Activated CD8-positive, alpha-beta T cell treated with anti-CD3 and anti-CD28 coated beads, Interleukin-2, amount 10 ng/mL, durations not matched to agents 7 days and 5 days (primary cell): ENCODE measurements at places on chromosomes 12 and 14. TPM values are rescaled to one million over a fixed set of nuclear protein-coding genes. Genes with fewer than 3 reads are reported as not detected.
A peak's percentile ranks its signal among the peaks of the same experiment; 100 is the strongest.

DNA sequence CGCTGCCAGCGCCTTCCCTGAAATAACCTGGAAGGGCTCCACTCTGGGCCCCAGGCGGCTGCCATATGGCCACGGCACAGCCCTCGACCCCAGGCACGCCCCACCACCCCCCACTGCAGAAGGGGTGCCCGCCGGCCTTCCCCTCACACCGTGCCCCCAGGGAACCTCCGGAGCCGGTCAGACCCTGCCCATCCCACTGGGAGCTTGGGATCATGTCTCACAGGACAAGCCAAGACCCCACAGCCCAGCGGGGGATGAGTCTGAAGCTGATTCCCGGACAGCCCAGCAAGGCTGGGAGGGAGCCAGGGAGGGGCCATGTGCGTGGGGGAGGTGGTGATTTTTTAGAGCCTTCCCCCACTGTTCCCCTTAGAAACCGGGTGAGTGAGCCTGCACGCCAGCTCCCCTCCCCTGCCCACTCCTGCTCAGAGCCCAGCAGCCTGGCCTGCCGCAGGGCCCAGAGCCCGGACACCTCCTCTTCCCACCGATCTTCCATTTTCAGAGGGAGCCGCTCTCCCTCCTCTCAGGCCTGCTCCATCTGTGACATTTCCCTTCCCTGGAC, 1.4 kb downstream of the RIMBP2 start:
- no peak for DNase-seq
- H3K27ac ChIP-seq = no peak overlapping the region
- no peaks in the 10 kb centered on the region for H3K36me3 ChIP-seq
- H3K4me3 ChIP-seq = no peak overlapping the region

The CHGA gene
- total RNA-seq = not detected

DNA sequence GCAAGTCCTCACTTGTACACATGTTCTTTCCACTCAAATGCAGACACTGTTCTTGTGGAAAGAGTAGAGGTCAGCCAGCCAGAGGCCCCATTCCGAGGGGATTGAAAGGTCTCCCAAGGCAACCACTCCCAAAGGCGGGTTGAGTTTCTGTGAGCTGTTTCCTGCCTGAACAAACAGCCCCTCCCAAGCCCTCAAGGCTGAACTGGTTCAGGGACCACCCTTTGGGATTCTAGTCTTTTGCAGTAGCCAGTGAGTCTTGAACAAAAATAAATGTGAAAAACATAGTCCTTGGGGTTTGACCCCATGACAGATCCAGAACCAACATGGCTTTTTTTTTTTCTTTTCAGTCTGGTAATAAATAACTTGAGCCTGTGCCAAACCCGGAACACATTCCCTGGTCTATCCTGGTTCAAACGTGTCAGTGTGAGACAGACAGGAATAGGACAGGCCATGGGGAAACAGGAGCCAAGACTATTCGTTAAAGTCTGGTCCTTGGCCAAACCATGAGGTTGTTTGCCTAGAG, 17.6 kb upstream of the STK38L start:
- H3K27me3 ChIP-seq = peaks cover 5% of the 10 kb centered on the region
- no peak overlapping the region for H3K4me3 ChIP-seq
- no peaks in the 10 kb centered on the region for H3K36me3 ChIP-seq
- H3K27ac ChIP-seq = no peak overlapping the region

DNA sequence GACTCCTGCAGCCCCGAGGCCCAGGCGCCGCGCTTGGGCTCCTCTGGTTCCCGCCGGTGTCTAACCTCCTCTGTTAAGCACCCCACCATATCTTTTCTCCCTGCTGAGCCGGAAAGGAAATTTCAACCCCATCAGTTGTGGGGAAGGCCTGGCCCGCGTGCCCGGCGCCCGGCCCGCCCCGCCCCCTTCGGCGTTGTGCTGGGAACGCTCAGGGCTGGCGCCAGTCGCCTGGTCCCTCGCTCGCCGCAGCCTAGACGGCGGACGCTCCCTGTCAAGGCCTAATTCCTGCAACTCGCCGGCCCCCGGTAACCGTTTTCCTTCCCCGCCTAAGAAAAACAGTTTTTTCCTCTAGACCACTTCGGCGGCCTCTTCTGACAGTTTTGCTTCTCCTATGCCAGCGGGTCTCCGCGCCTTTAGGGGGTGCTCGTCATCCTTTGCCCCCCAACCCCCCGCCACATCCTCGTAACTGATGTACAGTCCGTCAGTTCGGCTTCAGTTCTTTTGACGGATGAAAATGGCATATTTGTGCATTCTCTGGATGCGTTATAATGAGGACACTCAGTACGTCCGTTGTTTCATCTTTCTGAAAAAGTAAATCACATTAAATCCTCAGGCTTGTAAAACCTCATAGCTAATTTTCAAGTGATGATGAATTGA, 506 bp upstream of the NAP1L1 start:
- H3K4me1 ChIP-seq = peaks cover 43% of the 10 kb centered on the region
- peak overlapping the region; percentile 93 for H3K4me3 ChIP-seq
- peak; percentile 79 for DNase-seq
- peak overlapping the region; percentile 99 for H3K27ac ChIP-seq
- peaks cover 21% of the 10 kb centered on the region for H3K36me3 ChIP-seq

The BICDL1 gene
- 64.8 TPM for total RNA-seq

The FOXN4 gene
- not detected for total RNA-seq

GRCh38 chr12:1572731-1573130, 21.6 kb downstream of the FBXL14 start:
- H3K27me3 ChIP-seq = peaks cover 20% of the 10 kb centered on the region
- no peaks in the 10 kb centered on the region for H3K4me1 ChIP-seq
- H3K36me3 ChIP-seq = peaks cover 2% of the 10 kb centered on the region
- no peak overlapping the region for H3K4me3 ChIP-seq

DNA sequence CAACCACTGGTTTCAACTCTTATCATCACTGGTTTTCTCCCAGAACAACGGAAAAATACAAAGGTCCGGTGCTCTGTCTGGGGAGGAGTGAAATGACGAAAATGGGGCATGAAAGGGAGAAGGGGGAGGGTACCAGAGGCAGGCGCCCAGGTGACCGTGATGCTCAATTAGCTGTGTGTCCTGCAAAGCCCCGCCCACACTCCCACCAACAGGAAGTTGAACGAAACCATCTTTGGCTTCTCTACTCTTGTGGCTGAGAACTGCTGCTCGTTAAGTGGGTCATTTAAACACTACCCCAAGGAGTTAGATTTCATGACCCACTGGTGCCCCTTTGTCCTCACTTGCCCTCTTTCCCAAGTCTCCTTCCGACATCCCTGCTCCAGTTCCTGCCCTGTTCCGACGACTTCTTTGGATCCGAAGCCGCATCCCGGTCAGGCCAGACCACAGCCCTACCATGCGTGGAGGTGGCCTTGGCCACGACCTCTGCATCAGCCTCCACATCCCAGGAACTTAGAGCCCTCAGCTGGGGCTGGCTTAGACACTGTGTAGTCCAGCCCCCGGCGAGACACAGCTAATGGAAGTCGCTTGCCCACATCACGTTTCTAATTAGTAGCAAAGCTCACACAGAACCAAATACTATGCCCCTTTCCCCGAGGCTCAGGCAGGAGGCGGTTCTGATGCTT, 11.4 kb upstream of the LRTM2 start:
- no peak overlapping the region for H3K4me3 ChIP-seq
- no peaks in the 10 kb centered on the region for H3K27me3 ChIP-seq
- H3K4me1 ChIP-seq = peaks cover 16% of the 10 kb centered on the region
- H3K36me3 ChIP-seq = no peaks in the 10 kb centered on the region

DNA sequence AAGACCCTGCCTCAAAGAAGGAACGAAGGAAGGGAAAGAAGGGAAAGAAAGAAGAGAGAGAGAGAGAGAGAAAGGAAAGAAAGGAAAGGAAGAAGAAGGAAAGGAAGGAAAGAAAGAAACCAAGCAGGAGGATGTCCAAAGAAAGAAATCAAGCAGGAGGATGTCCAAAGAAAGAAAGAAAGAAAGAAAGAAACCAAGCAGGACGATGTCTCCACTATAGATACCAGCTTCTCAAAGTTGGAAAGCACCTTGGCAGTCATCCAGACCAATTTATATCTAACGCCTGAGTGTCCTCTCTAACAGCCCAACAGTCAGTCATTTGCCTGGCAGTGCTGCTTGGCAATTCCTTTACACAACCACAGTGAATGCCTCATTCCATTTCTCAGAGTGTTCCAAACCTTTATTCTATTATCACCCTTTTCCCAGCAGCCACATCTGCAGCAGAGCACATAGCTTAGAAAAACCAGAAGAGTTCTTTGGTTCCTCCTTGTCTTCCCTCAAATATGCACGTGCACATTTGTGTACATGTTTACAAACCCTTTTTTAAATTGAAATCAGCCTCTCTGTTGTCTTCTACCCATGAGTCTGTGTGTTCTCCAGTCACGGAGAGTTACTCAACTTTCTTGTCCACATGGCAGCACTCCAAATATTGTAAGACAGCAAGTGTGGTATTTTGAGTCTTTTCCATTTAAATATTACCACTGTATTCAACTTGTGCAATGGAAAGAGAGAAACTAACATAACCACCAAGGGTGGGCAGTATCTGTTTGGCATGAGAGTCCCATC, 138.4 kb downstream of the STXBP6 start:
- H3K36me3 ChIP-seq = no peaks in the 10 kb centered on the region
- peaks cover 18% of the 10 kb centered on the region for H3K27me3 ChIP-seq
- no peaks in the 10 kb centered on the region for H3K4me1 ChIP-seq
- H3K27ac ChIP-seq = no peak overlapping the region
- H3K4me3 ChIP-seq = no peak overlapping the region

- peaks cover 41% of the 10 kb centered on the region for H3K27me3 ChIP-seq
- peaks cover 10% of the 10 kb centered on the region for H3K4me1 ChIP-seq
- H3K27ac ChIP-seq = no peak overlapping the region
- DNase-seq = no peak
- H3K4me3 ChIP-seq = no peak overlapping the region
- no peaks in the 10 kb centered on the region for H3K36me3 ChIP-seq
Measured at GRCh38 chr12:95796982-95797289, 6.4 kb upstream of the NTN4 start.

GRCh38 chr12:66467932-66468331, 165.6 kb downstream of the HELB start:
- H3K36me3 ChIP-seq = no peaks in the 10 kb centered on the region
- DNase-seq = no peak
- H3K27ac ChIP-seq = no peak overlapping the region
- H3K4me1 ChIP-seq = no peaks in the 10 kb centered on the region
- H3K4me3 ChIP-seq = no peak overlapping the region

DNA sequence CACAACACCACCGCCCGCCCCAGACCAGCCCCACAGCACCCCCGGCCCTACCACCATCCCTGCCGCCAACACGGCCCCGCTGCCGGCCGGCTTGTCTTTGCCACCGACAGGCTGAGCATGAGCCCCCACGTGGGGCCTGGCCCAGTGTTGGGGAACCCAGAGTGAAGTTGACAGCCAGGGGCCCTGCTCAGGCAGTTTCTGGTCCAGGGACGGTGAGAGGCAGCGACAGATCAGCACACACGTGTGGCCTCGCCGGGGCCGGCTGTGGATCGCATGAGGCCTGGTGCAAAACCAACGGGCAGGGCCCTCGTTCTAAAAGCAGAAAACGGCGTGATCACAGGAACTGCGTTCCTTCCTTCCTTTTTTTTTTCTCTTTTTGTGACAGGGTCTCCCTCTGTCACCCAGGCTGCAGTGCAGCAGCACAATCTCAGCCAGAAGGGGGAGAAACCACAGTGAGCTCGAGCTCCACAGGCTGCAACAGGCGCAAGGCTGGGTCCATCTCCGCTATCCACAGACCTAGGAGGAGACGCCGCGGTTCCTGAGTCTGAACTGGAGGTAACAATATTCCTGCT, 50.5 kb upstream of the FBRSL1 start:
- no peak overlapping the region for H3K4me3 ChIP-seq
- peak overlapping the region; percentile 63 for H3K27ac ChIP-seq
- peaks cover 37% of the 10 kb centered on the region for H3K4me1 ChIP-seq
- peaks cover 2% of the 10 kb centered on the region for H3K36me3 ChIP-seq

The MYO1H gene
- not detected for total RNA-seq

The CLMN gene
- total RNA-seq = 1.6 TPM

The TAS2R43 gene
- 0.73 TPM for total RNA-seq

The LMNTD1 gene
- not detected for total RNA-seq

The FGF6 gene
- total RNA-seq = not detected

DNA sequence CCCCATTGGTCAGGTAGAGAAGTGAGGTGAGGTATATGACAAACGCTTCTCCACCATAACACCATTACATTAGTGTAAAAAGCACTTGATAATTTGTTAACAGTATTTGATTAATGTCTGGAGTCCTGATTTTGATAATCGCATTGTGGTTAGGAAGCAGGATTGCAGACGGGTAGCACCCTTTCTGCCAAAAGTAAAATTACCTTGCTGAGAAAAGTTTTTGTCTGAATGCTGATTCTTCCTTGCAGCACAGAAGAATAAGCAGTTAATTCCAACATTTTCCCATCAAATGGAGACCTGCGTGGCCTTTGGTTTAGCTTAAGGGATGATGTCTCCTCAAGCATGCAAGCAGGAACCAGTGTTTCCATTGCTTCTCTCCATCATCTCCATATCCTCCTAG, 1090.2 kb upstream of the TMEM132C start:
- no peaks in the 10 kb centered on the region for H3K27me3 ChIP-seq
- no peak for DNase-seq
- no peaks in the 10 kb centered on the region for H3K36me3 ChIP-seq
- no peak overlapping the region for H3K27ac ChIP-seq
- no peaks in the 10 kb centered on the region for H3K4me1 ChIP-seq

The DAD1 gene
- 147 TPM for total RNA-seq

DNA sequence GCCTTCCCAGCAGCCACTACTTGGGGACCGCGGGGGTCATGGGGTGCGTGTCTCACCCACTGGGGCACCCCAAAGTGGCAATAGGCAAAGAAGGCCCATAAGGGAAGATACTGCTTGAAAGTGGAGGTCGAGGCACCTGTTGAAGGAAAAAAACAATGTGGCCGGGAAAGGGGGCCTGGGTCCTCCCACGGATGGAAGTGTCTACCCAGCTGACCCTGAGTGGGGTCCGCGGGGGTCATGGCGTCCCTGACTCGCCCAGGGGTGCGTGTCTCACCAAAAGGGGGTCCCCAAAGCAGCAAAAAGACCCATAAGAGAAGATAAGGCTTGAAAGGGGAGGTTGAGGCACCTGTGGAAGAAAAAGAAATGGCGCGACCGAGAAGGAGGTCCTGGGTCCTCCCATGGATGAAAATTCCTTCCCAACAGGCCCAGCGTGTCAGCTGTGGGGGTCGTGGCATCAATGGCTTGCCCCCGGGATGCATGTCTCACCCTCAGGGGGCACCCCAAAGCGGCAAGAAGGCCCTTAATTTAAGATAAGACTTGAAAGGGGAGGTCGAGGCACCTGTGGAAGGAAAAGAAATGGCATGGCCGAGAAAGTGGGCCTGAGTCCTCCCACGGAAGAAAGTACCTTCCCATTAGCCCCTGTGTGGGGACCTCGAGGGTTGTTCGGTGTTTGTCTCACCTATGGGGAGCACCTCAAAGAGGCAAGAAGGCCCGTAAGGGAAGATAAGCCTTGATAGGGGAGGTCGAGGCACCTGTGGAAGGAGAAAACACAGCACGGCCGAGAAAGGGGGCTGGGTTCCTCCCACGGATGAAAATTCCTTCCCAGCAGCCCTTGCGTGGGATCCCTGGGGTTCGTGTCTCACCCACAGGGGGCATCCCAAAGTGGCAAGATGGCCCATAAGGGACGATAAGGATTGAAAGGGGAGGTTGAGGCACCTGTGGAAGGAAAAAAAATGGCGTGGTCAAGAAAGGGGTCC, 266.0 kb downstream of the ALG10 start:
- no peak overlapping the region for H3K27ac ChIP-seq
- no peak for DNase-seq
- no peaks in the 10 kb centered on the region for H3K4me1 ChIP-seq

- H3K36me3 ChIP-seq = no peaks in the 10 kb centered on the region
- no peaks in the 10 kb centered on the region for H3K27me3 ChIP-seq
- no peak overlapping the region for H3K27ac ChIP-seq
- no peaks in the 10 kb centered on the region for H3K4me1 ChIP-seq
Measured at GRCh38 chr12:58310809-58311622, 369.6 kb downstream of the ATP23 start.
